ENCODE measurements at places on chromosomes 7 and 10. TPM values are rescaled to one million over a fixed set of nuclear protein-coding genes. Genes with fewer than 3 reads are reported as not detected.

Gene FGFBP3
- total RNA-seq: 2.5 TPM

- no peaks in the 10 kb centered on the region for H3K4me1 ChIP-seq
- no peaks in the 10 kb centered on the region for H3K27me3 ChIP-seq
- no peak overlapping the region for H3K27ac ChIP-seq
- H3K4me3 ChIP-seq: no peak overlapping the region
- DNase-seq: no peak
These were observed 1072.1 kb downstream of the NXPH1 start for GRCh38 chr7:9505516-9505915.

- no peaks in the 10 kb centered on the region for H3K4me1 ChIP-seq
- no peaks in the 10 kb centered on the region for H3K36me3 ChIP-seq
- no peaks in the 10 kb centered on the region for H3K27me3 ChIP-seq
- no peak overlapping the region for H3K4me3 ChIP-seq
- no peak overlapping the region for H3K27ac ChIP-seq
- DNase-seq: no peak
These were observed 140.4 kb downstream of the DKK1 start for GRCh38 chr10:52454491-52454890.

DNA sequence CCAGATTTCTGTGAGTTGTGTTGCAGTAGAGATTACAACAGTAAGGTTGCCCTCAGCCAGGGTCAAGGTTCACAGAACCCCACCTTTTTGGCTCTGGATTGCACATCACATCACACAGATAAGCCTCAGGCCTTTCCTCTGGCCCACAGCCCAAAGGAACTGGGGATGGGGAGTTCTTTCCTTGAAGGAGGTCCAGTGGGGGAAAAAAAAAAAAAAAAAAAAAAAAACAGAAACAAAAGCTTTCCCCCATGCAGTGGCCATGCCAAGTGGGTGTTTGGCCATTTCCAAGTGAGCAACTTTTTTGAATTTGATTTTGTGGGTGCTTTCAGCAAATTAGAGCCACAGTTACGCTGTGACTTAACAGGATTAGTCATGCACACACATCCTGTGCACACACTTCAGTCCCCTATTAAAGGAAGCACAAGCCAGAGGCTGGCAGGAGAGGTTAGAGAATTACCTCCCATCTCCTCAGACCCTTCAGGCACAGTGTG is 79.3 kb upstream of the NANOS1 start:
- no peaks in the 10 kb centered on the region for H3K36me3 ChIP-seq
- H3K4me3 ChIP-seq: no peak overlapping the region
- no peak overlapping the region for H3K27ac ChIP-seq
- H3K27me3 ChIP-seq: peaks cover 23% of the 10 kb centered on the region

Gene FAM171A1
- 1.5 TPM for total RNA-seq

DNA sequence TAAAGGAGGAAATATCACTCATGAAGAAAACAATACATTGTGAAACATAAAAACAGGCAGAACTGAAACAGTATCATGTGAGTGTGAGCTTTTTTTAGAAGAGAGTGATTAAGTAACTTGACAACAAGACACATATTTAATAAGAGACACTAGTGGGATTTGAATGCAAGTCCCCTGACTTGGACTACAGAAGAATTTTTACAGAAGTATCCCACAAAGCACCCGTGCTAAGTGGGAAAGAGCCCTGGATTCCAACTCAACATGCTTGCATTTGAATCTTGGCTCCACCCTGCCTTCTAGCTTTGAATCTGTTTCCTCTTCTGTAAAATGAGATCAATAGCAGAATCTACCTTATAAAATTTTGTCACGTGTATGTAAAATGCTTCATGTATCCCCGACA is 166.2 kb downstream of the ZNF365 start:
- no peak for DNase-seq
- H3K27ac ChIP-seq: no peak overlapping the region
- no peaks in the 10 kb centered on the region for H3K4me1 ChIP-seq

DNA sequence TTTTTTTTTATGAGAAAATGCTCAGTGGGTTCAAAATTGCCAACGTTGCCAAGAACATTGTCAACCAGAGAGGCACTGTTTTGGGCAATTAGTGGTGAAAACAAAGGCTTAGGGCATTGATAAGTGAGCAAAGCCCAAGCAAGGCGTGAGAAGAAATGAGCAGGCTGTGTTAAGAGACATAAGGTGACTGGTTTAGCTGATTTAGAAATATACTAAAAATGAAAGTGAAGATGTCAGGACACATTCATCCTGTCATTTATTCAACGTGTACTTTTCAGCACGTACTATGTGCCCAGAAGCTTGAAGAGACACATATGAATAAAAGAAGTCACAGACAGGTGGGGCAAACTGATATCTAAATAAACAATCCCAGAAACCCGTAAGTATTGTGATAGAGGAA is 31.8 kb downstream of the AOAH start:
- peaks cover 2% of the 10 kb centered on the region for H3K27me3 ChIP-seq
- H3K4me1 ChIP-seq: peaks cover 39% of the 10 kb centered on the region
- peaks cover 13% of the 10 kb centered on the region for H3K36me3 ChIP-seq
- no peak for DNase-seq
